NCI-H526 treated with DMSO at 0.1 percent for 48 hours (cell line): ENCODE measurements at places on chromosomes 3 and 15.
A peak's percentile ranks its signal among the peaks of the same experiment; 100 is the strongest.

DNA sequence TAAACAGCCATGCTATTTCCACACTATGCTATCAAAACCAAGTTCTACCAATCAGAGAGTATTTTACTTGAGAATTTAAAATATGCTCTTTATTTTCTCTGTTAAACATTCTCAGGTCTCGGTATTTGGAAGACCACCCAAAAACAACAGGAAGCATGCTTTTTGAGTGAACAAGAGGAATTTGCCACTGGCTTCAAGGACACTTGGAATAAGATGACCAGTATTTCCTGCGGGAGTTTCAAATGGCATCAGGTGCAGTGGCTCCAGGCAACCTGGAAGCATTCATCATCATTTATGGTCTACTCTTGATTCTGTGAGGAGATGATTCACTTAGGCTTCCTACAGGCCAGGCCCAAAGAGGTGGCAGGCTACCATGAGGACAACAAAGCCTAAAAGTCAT, 305.7 kb upstream of the ATP11B start:
- no peak for DNase-seq

DNA sequence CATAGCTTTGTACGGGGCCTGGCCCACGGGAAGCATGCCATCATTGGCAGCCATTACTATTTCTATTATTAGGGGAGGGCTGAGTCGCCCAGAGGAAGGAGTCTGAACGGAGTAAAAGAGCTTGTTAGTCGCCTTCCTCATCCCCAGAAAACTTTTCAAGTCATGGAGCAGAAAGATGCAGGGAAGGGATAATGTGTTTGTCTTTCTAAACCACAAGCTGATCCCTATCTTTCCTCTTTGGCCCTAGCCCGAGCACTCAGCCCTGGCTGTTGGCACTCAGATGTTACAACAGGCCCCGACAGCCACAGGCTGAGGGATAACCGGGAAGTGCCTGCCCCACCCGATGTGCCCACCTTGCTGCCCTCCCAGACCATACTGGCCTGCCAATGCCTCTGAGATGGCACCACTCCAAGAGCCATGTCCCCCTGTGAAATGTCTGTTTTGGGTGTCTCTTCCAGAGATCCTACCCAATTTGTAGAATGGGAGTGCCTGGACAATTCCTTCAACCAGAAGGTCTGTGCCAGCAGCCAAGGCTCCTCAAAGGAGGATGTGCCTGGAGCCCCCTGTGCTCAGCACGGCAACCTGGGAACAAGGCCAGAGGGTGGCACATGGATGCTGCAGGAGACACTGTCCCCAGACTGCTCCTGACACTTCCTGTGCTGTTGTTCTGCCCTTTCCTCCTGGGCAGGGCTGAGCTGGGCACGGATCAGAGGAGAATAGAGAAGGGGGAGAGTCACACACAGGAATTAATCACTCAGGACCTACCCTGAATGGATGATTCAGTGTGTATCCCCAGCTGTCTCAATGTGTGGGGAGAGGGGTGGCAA, 10.8 kb downstream of the PAK6 start:
- DNase-seq = no peak

GRCh38 chr15:88897456-88898194, 2.3 kb upstream of the HAPLN3 start:
- peak; percentile 59 for DNase-seq

DNA sequence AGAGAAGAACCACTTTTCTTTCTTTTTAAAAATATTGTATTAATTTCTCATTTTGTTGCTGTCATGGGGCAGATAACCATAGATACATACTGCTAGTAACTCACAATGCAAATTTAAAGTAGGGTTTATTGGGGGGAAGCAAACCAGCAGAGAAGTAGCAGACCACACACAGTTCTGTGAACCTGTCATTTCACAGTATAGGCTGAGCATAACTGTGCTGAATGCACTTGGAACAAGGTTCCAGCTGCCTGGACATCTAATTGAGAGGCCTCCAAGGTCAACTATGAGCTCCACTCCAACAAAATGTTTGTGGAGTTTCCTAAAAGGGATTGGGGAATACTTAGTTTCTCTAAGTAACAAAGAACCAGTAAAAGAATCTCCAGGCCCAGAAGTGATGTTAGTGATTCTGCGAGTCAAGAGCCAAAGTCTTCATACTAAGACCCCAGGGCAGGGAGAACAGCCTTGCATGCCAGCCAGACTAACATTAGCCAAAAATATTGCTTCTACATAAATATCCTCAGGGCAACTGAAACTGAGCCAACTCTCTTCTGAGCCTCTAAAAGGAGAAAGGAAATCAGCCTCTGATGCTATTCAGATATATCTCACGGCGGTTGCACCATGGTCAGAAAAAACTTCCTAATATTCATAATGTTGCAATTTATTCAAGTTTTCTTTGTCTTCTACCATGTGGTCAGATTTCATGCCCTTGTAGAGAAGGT, 856.4 kb upstream of the ALCAM start:
- DNase-seq = no peak

DNA sequence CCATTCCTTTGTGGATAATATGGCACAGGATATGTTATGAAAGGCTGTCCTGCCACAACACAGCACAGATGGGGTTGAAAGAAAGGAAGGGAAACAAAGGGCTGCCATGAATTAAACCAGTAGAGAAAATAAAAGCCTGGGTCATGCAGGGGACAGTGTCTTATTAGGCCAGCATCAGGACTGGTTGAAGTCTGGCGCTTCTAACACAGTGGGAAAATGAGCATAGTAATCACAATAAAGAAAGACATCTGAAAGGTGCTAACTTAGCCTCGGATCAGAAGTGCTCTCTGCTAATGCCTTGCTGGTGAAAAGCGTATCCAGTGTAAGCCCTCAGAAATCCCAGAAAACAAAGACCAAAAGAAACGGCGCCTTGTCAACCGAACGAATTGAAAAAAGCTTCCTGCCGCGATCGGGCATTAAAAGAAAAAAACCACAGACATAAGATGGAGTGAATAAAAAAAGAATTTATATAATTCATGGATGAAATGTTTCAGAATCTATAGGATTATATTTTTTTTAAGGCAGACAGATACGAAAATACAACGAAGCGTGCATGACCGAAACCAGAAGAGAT, 566 bp upstream of the MKRN3 start:
- DNase-seq = peak; percentile 65

DNA sequence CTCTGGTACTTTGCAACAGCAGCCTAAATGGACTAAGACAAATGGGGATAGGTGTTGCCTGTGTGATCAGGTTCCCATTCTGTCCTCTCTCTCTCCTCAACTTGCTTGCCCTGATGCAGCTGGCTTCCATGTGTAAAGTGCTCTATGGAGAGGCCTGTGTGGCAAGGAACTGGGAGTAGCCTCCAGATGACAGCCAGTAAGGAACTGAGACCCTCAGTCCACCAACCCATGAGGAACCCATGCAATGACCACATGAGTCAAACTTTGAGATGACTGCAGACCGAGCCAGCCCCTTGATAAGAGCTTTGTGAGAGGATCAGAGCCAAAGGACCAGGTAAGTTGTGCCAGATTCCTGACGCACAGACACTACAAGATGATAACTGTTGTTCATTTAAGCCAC, 74.6 kb upstream of the ADPGK start:
- no peak for DNase-seq

GRCh38 chr3:5504135-5504534, 316.6 kb downstream of the EDEM1 start:
- DNase-seq = no peak

GRCh38 chr15:89278307-89278706, 34.5 kb downstream of the FANCI start:
- no peak for DNase-seq
